Endothelial cell of umbilical vein (primary cell): ENCODE measurements at places on chromosomes 3 and 15.

- DNase-seq: no peak
Observed at GRCh38 chr3:152243721-152244516, 24.8 kb upstream of the MBNL1 start.

- DNase-seq: peak; percentile 44
Observed at GRCh38 chr3:72445827-72446217, 402.4 kb downstream of the SHQ1 start.

DNA sequence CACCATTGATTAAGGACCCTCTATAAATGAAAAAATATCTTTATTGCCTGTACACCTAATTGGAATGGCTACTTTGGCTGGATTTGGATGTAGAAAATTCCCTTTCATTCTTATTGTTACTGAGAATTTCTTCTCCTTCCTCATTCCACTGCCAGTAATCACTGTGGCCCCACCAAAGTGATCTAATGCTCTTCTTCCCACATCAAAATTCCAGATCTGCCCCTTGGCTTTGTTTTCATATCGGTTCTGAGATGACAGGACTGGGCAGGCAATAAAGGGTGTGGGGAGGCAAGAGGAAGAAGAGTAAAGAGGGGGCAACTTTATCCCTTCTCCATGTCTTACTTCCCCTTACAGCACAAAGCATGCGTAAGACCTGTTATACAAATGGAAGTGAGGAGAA, 2.1 kb downstream of the ANKUB1 start:
- DNase-seq: no peak

DNA sequence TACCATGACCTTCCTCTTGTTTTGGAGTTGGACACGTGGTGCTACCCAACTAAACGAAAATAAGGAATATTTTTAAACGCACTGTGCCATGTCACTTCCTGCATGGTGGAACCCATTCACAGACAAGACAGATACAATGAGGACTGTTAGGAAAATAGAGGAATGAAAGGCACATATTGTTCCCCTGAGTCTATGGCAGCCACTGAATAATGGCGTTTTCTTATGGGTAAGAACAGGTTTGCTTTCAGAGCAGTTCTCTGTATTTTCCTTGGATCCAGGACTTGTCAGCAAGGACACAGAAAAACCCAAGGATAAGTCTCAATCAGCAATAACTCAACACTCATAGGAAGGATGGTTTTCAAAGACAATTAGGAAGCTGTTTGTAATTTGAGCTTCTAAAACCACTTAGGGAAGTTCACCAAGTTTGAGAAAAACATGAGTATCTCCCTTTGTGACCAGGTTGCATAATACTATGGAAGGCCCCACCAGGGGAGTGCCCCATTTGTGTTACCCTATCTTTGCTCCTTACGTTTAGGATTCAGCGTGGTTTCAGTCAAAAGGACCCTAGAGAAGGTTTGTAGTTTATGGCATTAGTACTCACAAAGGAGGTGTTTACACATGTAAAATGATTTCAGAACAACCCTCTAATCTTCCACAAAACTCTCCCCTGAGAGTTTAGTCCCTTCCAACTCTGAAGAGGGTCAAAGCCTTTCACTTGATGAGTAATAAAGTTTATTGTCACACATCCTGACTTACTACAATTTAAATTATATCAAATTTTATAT, 487.2 kb upstream of the ATP11B start:
- no peak for DNase-seq

GRCh38 chr3:83632526-83632925, 1326.3 kb upstream of the CADM2 start:
- no peak for DNase-seq

- DNase-seq: no peak
Observed at GRCh38 chr15:69628256-69629093, 175.9 kb downstream of the RPLP1 start.

- no peak for DNase-seq
Observed at GRCh38 chr15:88794001-88794400, 9.2 kb upstream of the ACAN start.

GRCh38 chr3:190321789-190322603, at the start of gene CLDN1:
TSS of gene CLDN1 (minus strand) at chr3:190322446. CDS start at chr3:190322206, 240 bp downstream.
- peak; percentile 67 for DNase-seq

DNA sequence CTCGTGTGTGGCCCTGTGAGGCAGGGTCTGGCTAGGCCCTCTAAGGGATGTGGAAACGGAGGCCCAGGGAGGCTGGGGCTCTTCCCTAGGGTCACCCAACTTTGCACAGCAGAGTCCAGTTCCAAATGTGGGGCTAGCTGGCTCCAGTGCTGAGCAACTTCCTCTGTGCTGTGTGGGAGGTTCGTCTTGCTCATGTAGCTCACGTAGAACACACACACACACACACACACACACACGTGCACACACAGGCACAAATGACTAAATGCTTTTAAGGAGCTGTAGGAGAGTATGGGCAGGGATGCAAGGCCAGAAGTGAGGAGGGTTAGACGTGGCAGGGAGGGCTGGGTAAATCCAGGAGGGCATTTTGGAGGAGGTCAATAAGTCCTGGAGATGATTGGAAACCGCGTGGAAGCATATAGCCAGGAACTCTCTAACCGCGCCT, 213.8 kb downstream of the RPLP1 start:
- no peak for DNase-seq

DNA sequence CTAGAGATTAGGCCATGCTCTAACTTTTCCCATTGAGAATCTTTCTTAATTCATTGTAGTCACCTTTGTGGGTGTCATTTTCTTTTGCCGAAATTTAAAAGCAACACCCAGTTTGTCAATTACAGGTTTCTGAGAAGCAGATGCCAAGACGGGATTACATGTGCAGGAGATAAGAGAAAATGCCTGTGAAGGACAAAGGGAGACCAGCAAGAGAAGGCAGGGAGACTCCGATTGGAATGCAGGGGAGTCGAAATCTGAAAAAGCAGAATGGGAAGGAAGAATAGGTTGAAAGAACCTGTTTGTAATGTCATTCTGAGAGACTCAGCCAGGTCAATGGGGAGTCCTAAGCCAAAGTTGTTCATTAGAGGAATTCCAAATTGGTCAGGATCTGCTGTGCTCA, 3.6 kb upstream of the DPH6 start:
- DNase-seq: no peak

DNA sequence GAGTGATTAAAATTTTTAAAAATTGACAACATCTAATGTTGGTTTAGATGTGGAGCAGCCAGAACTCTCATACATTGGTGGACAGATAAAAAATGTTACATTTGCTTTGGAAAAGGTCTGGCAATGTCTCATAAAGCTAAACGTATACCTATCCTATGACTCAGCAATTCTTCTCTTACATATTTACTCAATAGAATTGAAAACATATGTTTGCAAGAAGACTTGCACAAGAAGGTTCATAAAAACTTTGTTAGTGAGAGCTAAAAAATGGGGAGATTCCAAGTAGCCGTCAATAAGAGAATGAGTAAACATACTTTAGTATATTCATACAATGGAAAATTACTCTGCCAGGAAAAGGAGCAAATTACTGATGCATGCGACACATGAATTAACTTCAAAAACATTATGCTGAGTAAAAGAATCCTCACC, 30.0 kb downstream of the MASP1 start:
- DNase-seq: no peak

DNA sequence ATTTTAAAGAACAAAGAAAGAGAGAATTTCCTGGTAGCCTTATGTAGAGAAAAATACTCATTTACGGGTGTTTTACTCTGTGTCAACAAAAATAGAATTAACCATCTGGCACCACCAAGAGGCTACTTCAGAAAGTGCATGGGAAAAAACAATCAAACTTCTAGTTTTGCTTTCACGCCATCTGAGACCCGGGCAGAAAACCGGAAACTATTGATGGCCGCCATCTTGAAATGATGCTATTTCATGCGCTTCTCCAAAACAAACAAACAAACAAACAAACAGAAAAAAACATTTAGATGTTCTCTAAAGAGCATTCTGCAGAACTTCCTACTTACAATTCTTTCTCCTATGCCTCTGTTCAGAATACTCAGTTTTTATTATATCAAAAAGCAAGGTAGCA, 49.4 kb upstream of the SYNPR start:
- peak; percentile 13 for DNase-seq

GRCh38 chr15:35723852-35724251, 177.9 kb upstream of the DPH6 start:
- no peak for DNase-seq

GRCh38 chr15:70795311-70795665, 31.9 kb upstream of the UACA start:
- peak; percentile 83 for DNase-seq

DNA sequence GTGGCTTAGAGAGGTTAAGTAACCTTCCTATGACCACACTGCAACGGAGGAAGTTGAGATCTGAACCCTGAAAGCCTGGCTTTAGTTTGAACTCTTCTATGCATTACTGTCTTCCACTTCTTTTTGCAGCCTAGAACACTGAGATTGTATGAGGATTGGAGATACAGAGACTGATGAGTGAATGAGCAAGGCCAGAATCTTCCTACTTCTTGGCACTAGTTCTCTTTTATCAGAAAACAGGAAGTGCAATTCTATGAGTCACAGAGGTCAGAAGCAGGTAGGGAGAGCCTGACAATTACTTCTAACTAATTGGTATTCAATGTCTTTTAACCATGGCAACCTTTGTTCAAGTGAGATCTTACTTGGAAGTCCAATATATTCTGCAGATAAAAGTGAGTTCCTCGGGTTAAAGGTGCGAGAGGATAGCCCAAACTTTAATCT, 219.0 kb downstream of the SHQ1 start:
- no peak for DNase-seq

DNA sequence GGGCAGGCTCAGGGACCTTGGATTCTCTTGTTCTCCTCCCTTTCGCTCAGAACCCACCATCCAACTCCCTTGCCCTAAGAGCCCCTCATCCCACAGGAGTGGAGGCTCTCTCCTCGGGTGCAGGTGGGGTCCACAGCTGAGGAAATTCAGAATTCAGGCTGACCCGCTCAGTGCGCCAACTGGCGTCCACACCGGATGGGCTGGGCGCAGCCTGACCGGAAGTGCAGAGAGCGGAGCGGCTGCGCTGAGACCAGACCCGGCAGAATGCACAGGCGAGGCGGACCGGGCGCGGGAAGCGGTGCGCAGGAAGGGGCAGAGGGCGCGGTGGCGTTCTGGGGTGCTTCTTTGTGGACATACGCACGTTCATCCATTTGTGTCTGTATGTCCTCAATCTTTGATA, 210.4 kb upstream of the NDN start:
- DNase-seq: no peak

DNA sequence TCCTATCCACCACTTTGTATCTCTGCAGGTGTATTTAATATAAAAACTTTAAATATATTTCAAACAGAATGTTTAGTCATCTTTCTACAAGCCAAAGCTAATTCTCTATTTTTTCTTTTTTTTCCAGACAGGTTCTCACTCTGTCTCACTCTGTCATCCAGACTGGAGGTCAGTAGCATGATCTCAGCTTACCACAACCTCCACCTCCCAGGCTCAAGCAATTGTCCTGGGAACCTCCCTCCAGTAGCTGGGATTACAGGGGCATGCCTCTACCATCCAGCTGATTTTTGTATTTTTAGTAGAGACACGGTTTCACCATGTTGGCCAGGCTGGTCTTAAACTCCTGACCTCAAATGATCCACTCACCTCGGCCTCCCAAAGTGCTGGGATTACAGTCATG, 202.6 kb downstream of the VGLL3 start:
- DNase-seq: no peak

DNA sequence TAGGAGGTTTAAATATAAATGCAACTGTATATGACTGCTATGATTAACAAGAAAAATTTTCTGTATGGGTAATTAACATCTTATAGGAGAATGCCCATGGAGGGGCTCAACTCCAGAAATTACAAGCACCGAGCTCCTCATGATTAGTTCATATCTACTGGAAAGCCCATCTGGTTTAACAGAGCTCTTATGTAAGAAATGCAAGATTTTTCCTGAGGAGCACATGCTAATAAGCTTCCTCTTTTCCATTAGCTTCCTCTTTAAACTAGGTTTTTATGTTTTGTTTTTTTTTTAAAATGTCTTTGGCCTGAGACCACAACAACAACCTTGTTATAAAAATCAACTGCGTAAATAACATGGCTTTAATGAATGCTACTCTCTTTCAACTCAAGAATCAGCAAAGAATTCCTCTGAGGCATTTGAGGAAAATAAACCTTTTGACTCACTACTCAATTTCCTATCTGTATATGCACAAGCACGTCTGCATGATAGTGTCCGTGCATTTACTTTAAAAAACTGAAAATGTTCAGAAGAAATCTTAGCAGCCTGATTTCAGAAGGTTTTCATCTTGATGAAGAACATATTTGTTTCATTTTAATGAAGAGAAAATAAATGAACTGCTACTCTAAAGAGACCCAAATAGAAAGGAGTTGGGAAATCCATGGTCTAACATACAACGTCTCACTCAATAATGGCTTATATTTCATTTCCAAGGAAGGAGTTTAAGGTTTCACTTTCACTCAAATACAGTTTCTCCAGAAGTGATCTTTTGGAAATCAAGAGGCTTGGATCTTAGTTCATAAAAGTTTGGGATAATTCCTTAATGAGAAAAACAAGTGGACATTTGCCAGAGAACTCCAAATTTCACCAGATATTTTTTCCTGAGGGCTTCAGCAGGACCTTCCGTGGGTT, 180.8 kb downstream of the KCNAB1 start:
- DNase-seq: peak; percentile 47

GRCh38 chr15:58065445-58066041, at the start of gene ALDH1A2:
TSS of gene ALDH1A2 (minus strand) at chr15:58065711. CDS start at chr15:58065650, 61 bp downstream.
- DNase-seq: peak; percentile 72

GRCh38 chr15:77824361-77825251, 191.9 kb upstream of the LINGO1 start:
- no peak for DNase-seq

DNA sequence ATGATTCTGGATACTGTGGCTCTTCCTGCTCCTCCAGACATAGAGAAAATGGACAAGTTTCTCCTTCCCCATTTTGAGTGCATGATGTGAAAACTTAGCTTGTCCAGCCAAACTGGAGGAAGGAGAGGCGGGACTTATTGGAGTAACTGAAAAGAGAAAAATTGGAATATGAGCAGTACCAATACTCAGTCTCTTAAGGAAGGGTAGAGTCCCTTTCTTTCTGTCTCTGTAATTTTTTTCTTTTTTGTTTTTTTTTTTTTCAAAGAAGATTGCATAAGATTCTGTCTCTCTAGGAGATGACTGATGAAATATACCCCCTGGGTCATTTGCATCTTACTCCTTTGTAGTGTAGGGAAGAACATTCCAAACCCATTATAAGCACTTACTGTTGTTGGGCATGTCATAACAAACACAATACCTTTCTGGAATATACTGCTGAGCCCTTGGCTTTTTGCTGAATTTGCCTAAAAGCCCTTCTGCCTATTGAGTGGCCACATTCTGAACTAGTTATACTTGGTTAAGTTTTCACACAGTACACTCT, 498.1 kb upstream of the TPRG1 start:
- no peak for DNase-seq

DNA sequence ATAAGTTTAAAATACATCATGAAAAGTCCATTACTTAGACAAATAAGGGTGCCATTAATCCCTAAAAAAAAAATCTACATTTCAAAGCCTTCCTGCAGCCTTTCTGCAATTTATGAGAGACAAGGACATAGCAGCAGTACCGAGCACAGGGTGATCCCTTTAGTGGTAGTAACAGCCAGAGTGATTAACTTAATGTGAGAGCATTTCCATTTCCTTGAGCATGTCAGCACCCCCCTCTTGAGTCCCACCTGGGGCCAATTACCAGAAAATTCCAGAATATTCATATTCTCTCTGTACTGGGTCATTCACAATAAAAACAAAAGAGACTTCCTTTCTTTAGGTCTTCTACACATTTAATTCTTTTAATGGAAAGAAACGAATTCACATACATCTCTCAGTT, 546.9 kb upstream of the CCDC54 start:
- no peak for DNase-seq
